ACHN (cell line): ENCODE measurements at places on chromosomes 1 and 21.
A peak's percentile ranks its signal among the peaks of the same experiment; 100 is the strongest.

DNA sequence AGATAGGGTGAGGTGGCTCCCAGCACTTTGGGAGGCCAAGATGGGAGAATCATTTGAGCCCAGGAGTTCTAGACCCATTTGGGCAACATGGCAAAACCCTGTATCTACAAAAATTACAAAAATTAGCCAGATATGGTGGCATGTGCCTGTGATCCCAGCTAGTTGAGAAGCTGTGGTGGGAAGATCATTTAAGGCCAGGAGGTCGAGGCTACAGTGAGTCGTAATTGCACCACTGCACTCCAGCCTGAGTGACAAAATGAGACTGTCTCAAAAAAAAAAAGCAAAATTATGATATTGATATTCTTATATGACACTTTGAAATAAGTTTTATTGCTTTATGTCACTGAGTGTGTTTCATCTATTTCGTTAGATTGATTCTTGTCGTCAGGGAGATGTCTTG lies 7.4 kb downstream of the ACADM start:
- no peak for DNase-seq

DNA sequence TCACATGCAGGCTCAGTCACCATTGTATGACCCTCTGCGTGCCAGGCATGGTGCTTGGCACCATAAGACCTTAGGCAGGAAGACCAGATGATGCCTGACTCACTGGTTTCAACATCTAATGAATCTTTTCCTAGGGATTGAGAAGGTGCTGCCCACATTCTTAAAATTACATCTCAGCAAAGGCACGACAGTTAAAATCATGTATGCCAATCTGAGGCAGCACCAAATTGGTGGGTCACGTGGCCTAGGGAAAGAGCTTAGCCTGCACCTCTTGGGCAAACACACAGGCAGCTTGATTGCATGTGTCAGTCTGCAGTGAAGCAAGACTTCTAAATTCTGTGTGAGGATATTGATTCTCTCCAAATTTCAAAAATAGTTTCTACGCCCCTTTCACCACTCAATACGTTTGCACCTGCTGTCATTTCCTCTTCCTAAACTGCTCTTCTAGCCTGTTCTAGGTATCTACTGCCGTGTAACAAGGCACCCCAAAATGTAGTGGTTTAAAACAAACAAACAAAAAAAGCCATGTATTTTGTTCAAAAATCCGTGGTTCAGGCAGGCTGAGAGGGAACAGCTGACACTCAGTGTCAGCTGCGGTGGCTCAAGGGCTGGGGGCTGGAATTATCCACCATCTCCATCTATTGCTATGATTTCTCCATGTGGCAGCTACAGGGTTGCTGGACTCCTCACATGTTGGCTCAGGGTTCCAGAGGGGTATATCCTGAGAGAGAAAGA lies 160.2 kb upstream of the FGGY start:
- peak; percentile 46 for DNase-seq

DNA sequence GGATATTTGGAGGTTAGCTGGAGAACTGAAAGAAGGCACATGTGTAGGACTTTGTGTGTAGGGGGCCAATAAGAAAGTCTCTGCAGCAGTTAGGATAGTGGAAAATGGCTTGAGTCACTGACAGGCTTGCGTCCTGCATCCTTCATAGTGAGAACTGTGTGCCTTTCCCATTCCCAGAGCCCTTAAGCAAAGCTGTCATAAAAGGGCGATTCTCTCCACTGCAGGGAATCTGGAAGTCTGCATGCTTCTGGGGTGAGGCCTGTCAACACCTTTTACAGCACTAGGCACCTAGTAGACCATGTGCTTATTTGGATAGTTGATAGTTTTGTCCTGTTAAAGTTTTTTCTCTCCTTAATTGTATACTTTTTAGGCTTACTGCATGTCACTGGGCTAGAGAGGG lies 39.4 kb upstream of the MACF1 start:
- DNase-seq, result no peak

GRCh38 chr21:14901482-14901958 lies 163.3 kb downstream of the NRIP1 start:
- peak; percentile 82 for DNase-seq

GRCh38 chr21:16535102-16535422 lies 805.3 kb downstream of the USP25 start:
- DNase-seq, result peak; percentile 30

DNA sequence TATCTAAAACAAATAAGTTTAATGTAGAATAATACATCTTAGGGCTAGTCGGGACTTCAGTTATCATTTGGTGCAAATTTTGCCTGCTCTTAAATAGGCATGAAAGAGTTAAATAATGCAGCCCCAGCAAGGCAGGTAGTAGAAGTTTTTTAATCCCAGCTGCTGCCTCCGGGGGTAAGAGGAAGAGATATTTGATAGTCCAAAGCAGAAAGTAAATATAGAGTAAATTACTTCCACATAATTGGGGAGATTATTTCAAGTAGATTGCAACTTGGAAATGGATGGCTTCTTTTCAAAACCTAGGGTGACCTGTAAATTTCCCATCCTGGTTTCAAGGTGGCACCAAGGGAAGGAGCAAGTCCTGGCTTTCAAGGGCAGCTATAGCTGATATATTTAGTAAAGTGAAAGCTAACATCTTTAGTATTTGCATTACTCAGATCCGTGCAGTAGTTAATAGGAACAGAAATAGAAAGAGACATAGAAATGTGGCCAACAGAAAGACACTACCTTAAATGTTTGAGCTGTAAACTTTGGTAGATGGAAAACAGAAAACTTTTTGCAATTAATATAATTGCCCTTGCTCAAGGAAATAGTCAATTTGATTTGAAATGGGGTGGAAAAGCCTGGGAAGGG lies 109.1 kb downstream of the LMO4 start:
- DNase-seq, result no peak

DNA sequence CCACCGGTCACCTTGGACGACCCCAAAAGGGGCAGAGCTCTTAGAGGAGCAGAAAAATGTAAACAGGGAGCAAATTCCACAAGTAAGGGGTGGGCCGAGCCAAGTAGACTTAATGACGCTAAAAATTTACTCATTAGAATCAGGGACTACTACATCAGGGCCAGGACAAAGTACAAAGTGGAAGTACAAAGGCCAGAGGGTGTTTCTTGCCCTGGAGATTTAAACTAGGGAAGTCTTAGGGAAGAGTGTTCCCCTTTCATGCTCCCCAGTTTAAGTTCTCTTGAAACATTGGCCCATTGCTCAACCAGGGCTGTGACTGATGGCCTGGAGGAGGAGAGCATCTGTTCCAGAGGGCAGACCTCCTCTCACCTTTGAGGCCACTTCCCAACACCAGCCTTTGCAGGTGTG lies 48.6 kb downstream of the BACH1 start:
- no peak for DNase-seq

DNA sequence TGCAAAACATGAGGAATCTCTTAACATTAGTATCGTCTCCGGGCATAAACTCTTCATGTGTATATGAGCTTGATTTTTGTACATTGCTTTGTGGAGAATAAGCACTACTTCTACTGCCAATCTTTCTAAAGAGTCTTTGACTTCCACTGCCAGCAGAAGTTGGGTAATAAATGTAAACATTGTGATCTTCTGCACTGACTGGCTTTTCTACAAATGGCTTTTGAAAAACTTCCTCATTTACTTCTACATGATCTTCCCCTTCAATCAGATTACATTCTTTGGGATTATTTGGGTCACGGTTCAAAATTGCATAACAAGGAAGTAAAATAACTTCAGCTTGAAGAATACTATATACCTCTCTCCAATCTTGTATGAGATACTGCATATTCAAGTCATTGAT lies 30.4 kb upstream of the SLC44A5 start:
- DNase-seq, result no peak

GRCh38 chr1:168627370-168627769 lies 51.0 kb downstream of the XCL1 start:
- no peak for DNase-seq

GRCh38 chr1:57741521-57741920 lies 317.7 kb upstream of the DAB1 start:
- DNase-seq, result no peak

- DNase-seq, result no peak
Measured at GRCh38 chr1:172482044-172482443, 38.2 kb upstream of the PIGC start.

- no peak for DNase-seq
Measured at GRCh38 chr1:2335721-2336455, 55.5 kb downstream of the MORN1 start.

GRCh38 chr1:224380003-224380402 lies 23.3 kb downstream of the CNIH4 start:
- DNase-seq, result no peak

GRCh38 chr1:115888976-115889375 lies 48.0 kb upstream of the NHLH2 start:
- DNase-seq, result no peak

GRCh38 chr1:155760751-155761475 lies 72.0 kb downstream of the DAP3 start:
- DNase-seq, result no peak

DNA sequence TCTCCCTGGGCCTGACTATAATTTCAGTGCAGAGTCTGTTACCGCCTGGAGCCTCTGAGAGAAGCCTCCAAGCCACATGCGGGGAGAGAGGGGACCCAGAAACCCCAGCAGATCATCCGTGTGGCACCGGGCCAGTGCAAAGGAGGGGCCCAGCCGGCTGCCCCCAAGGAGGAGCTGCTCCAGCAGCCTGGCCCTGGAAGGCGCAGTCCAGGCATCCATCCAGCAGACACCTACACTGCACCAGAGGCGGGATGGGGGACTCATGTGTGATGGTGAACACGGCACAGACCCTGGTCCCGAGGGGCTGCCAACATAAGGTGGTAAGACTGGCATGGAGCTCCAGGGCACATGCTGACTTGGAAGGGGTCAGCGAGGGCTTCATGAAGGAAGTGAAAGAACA lies 39.6 kb upstream of the CLSTN1 start:
- no peak for DNase-seq

DNA sequence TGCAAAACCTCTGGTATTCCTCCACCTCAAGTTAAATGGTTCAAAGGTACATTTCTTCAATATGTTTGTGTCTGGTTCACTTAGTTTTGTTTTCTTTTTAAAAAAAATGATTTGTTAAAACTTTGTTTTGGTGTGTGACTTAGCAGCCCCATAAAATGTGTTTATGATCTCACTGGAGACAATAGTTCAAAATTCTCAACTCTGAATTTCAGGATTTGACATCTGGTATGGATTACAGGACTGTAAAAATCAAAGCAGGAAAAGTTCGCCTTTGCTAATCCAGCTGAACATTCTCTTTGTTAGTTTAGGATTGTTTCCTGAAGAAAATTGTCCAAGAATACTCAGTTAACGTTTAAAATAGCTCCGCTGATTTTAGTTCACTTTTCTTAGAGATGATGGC lies 231.7 kb downstream of the HMCN1 start:
- DNase-seq, result no peak

DNA sequence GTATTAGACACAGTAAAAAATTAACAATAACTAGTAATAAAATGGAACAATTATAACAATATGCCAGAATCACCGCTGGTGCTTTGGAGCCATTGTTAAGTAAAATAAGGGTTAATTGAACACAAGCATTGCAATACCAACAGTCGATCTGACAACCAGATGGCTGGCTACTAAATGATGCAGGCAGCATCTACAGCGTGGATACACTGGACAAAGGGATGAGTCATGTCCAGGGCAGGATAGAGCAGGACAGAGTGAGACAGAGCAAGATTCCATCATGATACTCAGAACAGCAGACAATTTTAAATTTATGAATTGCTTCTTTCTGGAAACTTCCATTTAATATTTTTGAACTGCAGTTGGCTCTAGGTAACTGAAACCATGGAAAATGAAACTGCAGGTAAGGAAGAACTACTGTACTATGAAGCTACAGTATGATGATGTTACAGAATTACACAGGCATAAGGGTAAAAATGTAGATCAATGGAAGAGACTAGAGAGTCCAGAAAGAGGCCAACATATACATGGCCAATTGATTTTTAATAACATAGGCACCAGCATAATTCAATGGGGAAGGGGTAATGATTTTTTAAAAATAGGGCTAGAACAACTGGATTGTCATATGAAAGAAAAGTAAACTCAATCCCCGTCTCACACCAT lies 168.7 kb downstream of the RRAGC start:
- DNase-seq, result no peak

DNA sequence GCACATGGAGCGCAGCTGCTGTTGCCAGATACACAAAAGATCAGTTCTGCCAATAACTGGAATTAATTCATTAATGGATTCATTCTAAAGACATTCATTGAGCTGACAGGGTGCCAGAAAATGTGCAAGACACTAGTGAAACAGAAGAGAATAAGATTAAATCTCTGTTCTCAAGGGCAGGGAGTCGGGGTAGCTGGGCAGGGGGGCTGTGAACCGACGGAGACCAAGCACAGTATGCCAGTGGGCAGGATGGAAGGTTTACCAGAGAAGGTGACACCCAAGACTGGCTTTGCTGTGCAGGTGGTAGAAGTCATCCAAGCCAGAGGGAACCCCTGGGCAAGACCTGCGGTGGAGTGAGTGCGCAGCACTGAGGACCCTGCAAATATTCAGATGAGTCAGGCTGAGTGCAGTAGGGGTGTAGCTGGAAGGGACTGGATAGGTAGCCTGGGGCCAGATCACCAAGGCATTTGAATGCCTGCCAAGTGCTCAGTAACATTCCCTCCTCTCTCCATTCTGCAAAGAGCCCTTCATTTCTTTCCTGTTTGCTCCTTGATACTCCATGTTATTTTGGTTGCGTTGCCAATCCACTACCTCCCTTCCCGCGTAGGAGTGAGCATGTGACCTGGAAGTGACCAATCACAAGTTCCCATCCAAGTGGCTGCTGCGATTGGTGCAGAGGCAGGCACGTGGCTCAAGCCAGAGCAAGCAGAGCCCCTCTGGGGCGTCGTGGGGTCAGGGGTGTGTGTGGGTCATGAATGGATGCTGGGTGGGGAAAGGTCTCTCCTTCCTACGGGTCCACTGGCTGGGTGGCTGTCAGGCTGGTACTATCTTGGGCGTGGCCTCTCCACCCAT lies 413.1 kb downstream of the PTPRU start:
- no peak for DNase-seq

- no peak for DNase-seq
Measured at GRCh38 chr1:161491472-161491871, 13.8 kb upstream of the FCGR2A start.

- DNase-seq, result no peak
Measured at GRCh38 chr1:226697151-226697928, 41.7 kb downstream of the ITPKB start.

- no peak for DNase-seq
Measured at GRCh38 chr1:106721790-106722189, 334.7 kb upstream of the PRMT6 start.

DNA sequence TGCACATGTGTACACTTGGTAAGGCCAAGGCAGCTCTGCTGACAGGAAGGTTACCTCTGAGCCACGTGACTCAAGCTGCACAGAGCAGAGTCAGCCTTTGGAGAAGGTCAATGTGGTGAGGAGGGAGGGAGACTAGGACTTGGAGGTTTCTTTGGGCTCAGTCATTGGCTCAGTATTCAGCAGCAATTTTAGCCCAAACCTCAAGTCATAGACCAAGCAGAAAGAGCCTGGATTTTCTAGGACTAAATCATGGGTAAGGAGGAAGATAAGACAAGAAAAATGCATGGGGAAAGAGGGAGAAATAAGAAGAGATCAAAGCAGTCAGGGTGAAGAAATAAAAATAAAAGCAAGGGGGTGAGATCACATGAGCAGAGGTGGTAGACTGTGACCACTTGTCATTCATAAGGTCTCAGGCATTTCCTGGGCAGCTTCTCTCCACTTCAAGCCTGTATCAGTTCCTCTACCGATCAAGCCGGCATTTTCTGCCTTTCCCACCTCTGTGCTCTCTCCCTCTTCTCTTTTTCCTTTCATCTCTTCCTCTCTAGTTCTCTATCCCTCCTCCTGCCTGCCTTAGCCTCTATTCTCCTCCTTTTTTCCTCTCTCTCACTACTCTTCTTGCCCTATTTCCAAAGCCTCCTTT lies 51.7 kb upstream of the DUSP10 start:
- no peak for DNase-seq

- no peak for DNase-seq
Measured at GRCh38 chr1:48803474-48803873, 26.8 kb upstream of the BEND5 start.

GRCh38 chr21:46471514-46471913 lies 12.8 kb downstream of the DIP2A start:
- DNase-seq, result no peak
